ENCODE measurements at places on chromosomes 12 and 14.
A peak's percentile ranks its signal among the peaks of the same experiment; 100 is the strongest.

- H3K4me3 ChIP-seq = no peak overlapping the region
- no peaks in the 10 kb centered on the region for H3K4me1 ChIP-seq
- peaks cover 2% of the 10 kb centered on the region for H3K27me3 ChIP-seq
- H3K27ac ChIP-seq = no peak overlapping the region
- DNase-seq = no peak
These were observed 77.7 kb upstream of the C14orf132 start for GRCh38 chr14:95961481-95961880.

DNA sequence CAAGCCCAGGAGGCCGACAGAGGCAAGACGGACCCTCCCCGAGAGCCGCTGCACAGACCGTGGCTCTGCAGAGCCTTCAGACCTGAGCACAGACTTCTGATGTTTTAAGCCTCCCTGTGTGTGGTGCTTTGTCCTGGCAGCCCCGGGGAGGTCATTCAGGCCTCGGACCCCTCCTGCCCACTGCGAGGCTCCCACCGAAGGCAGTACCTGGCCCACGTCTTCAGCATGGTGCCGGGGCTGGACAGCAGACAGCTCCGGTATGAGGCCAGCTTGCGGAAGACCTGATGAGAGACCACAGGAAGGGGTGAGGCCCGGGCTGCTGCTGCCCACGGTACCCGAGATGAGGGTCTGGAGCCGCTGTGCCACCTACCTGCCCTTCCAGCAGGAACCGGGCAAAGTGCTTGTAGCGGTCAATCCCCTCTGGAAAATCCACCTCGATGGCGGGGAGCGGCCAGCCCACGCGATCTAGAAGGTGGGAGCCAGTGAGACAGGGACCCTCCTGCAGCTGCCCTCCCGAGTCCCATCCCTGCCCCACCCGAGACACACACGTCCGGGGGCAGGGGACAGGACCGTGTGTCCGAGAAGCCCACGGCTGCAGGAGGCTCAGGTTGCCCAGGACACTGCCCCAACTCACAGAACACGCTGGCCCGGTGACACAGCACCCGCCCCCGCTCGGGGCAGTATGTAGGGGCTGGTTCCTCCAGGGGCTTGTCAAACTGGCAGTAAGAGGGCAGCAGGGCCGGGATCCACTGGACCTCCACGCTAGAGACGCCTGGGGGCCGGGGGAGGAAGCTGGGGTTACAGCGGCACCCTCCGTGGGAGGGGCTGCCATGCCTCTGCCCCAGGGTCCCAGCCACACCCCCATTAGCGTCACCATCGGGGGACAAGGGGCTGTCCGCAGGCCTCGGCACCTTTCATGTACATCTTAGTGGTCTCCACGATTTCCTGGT, 35.6 kb upstream of the UBC start:
- no peak overlapping the region for H3K4me3 ChIP-seq
- no peaks in the 10 kb centered on the region for H3K27me3 ChIP-seq
- H3K36me3 ChIP-seq = peaks cover 34% of the 10 kb centered on the region
- no peak for DNase-seq
- H3K4me1 ChIP-seq = no peaks in the 10 kb centered on the region

- H3K27me3 ChIP-seq = no peaks in the 10 kb centered on the region
- DNase-seq = no peak
- H3K4me1 ChIP-seq = no peaks in the 10 kb centered on the region
These were observed 66.1 kb downstream of the PDZRN4 start for GRCh38 chr12:41254004-41254914.

DNA sequence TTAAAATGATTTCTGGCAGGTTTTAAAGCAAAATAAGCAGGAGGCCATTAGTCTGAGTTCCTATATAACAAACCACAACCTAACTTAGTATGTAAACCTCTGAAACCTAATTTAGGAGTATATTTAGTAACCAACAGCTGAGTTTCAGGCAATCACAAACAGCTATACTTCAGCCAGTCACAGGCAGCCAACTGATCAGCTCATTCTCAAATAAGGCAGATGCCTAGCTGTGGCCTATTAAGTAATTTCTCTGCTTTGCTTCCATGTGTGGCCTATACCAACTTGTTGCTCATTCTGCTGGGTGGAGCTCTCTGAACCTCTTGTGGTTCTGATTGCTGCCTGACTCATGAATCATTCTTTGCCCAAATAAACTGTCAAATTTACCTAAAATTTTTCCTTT, 408.9 kb upstream of the FBXO33 start:
- H3K27ac ChIP-seq = no peak overlapping the region
- peaks cover 3% of the 10 kb centered on the region for H3K4me1 ChIP-seq
- H3K4me3 ChIP-seq = no peak overlapping the region
- no peaks in the 10 kb centered on the region for H3K36me3 ChIP-seq
- H3K27me3 ChIP-seq = no peaks in the 10 kb centered on the region
- no peak for DNase-seq

DNA sequence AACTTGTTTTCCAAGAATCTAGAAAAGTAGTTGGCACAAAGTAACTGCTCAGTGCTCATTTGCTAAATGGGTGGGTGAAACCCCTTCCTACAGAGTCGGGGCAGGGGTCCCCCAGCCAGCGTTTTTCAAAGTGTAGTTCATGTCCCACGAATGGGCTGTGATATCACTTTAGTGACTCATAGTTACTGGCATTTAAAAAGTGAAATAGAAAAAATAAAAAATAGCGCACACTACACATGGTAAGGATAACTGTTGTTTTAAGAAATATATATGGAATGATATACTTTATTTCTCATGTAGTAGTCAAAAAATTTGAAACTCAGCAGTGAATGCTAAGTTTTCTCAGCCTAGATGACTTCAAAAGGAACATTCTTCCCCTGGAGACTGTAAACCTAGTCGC, 250.4 kb downstream of the CHST11 start:
- peaks cover 5% of the 10 kb centered on the region for H3K36me3 ChIP-seq
- DNase-seq = no peak
- H3K4me3 ChIP-seq = no peak overlapping the region
- no peaks in the 10 kb centered on the region for H3K27me3 ChIP-seq
- H3K4me1 ChIP-seq = peaks cover 31% of the 10 kb centered on the region
- H3K27ac ChIP-seq = no peak overlapping the region

- no peak overlapping the region for H3K4me3 ChIP-seq
- H3K4me1 ChIP-seq = no peaks in the 10 kb centered on the region
- no peak for DNase-seq
- peaks cover 15% of the 10 kb centered on the region for H3K27me3 ChIP-seq
These were observed 11.7 kb downstream of the CLEC9A start for GRCh38 chr12:10042167-10042566.

GRCh38 chr12:31590642-31591379, at the start of gene DENND5B:
Gene DENND5B (minus strand): TSS chr12:31591136. CDS start chr12:31590832, 304 bp downstream.
- H3K27me3 ChIP-seq = peaks cover 45% of the 10 kb centered on the region
- DNase-seq = peak; percentile 36
- peaks cover 21% of the 10 kb centered on the region for H3K4me1 ChIP-seq
- peak within 1 kb of the TSS; percentile 80 for H3K27ac ChIP-seq

Measured in activated naive CD8-positive, alpha-beta T cell treated with anti-CD3 and anti-CD28 coated beads, Interleukin-2, amount 50 U/mL, for 24 hours (primary cell).